ENCODE measurements at places on chromosomes 1 and 21.
A peak's percentile ranks its signal among the peaks of the same experiment; 100 is the strongest.

DNA sequence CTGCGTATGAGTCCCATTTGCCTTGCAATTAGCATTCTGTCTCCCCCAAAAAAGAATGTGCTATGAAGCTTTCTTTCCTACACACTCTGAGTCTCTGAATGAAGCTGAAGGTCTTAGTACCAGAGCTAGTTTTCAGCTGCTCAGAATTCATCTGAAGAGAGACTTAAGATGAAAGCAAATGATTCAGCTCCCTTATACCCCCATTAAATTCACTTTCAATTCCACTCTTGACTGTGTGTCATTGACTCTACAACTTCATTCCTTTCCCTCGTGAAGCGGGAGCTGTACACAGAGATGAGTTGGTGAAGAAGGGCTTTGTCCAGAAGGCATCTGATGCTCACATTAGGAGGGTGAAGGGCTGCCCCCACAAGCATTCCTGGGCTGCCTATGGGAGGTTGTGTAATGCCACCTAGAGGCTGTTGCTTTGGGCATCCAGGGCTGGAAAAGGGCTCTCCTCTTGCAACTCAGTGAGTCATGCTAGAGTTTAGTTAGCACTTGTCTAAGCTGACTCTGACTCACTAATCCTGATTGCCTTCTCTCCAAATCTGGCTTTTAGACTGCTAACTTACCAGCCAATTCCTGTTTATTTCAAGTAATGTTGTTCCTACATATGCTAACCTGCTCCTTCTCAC lies 1.8 kb downstream of the SPRR1B start:
- DNase-seq: no peak

DNA sequence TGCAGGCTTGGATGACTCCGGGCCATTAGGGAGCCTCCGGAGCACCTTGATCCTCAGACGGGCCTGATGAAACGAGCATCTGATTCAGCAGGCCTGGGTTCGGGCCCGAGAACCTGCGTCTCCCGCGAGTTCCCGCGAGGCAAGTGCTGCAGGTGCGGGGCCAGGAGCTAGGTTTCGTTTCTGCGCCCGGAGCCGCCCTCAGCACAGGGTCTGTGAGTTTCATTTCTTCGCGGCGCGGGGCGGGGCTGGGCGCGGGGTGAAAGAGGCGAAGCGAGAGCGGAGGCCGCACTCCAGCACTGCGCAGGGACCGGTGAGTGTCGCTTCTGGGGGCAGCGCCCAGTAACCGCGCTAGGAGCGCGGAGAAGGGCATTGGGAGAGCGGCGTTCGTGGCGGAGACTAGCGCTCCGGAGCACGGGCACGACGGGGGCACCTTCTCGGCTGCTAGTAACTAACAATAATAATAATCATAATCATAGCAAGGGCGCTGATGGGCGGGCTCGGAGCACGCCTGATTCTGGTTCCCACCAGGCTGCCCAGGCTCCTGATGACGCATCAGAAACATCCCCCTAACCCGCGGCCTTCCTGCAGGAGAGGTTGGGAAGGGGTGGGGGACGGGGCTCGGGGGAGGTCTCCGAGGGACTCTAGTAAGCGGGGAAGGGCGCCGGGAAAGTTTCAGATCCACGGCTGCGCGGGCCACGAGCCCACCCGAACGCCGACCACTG lies at the start of gene MX1:
MX1 (plus strand) TSS at position 286 of the 722 bp plus-strand sequence. CDS start 5,832 bp downstream, outside the sequence.
- peak; percentile 74 for DNase-seq

DNA sequence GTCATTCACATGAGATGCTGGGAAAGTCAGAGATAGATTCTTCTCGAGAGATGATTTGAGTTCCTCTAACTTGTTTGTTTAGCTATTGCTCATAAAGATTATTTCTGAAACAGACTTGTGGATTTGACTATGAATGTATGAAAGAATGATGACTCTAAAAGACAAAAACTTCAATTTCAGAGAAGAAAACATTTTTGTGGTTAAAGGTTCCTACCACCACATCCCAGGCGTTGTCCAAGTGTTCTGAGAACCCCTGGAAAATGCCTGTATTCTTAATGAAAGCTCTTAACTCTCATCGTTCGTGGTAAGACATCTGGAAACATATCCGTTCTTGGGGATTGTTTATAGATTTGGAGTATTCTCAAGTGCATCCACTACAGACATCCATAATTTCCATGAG lies 228.7 kb downstream of the BARHL2 start:
- DNase-seq: no peak

DNA sequence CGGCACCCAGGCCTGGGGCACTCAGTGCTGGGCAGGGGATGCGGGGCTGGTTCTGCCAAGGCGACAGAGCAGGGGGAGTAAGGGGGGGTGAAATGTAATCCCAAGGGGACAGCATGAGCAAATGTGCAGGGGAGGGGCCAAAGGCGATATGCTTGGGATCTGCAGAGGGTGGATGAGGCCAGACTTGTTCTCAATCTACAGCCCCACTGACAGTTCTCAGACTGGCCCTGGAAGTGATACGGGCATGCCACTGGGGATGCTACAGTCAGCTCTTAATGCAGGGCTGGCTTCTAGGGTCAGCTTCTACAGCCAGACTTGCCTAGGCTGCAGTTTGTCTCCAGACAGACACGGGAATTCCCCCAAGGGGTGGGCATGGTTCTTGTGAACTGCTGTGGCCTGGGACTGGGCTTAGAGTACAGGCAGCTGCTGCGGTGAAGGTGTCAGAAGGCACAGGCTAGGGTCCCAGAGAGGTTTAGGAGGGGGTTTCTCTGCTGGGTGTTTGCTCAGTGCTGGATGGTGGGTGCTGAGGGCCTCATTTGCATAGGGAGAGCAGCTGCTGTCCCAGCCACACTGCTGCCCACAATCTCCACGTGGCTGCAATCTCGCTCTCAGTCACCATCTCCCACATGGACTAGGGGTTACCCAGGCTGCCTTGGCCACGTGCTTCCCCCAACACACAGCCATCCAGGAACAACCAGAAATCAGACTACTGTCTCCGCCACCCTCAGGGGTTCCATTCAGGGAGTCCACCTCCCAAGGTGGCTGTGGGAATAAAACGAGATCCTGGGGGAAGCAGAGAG lies 190.1 kb downstream of the HIVEP3 start:
- peak; percentile 57 for DNase-seq

GRCh38 chr1:99986656-99987225 lies 16.9 kb downstream of the SLC35A3 start:
- no peak for DNase-seq

DNA sequence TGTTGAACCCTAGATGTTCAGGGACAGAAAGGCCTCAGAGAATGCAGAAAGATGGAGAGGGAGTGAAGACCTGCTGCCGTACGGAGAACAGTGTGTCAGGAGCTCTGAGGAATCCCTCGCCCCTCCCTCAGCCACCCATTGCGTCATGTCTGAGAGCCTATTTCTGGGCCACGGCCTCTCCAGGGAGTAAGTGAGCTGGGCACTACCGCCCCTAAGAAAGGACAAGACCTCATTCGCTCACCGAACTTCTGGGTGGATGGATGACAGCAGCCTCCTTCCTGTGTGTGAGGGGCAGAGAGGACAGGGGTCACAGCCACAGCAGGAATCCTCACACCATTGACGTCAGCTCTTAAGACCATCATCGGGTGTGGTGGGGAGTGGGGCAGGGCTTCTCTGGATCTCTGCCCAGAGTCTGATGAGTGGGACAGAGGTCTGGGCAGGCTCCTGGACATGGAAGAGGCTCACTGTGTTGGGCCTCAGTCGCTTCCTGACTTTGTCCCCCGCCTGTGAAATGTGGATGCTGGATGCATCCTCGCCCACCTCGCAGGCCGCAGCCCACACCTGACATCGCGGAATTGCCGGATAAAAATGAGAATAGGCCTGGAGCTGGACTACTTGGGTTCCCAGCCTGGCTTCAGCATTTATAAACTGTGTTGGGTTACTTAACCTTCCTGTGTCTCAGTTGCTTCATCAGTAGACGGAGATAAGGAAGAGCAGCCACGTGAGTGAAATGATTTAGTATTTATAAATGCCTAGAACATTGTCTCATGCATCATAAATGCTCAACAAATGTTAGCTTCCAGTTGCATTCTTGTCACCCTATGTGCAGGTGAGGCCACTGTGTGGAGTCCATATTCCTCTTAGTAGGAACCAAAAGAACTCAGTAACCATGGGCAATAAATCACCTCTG lies 238.6 kb downstream of the TRABD2B start:
- DNase-seq: no peak

DNA sequence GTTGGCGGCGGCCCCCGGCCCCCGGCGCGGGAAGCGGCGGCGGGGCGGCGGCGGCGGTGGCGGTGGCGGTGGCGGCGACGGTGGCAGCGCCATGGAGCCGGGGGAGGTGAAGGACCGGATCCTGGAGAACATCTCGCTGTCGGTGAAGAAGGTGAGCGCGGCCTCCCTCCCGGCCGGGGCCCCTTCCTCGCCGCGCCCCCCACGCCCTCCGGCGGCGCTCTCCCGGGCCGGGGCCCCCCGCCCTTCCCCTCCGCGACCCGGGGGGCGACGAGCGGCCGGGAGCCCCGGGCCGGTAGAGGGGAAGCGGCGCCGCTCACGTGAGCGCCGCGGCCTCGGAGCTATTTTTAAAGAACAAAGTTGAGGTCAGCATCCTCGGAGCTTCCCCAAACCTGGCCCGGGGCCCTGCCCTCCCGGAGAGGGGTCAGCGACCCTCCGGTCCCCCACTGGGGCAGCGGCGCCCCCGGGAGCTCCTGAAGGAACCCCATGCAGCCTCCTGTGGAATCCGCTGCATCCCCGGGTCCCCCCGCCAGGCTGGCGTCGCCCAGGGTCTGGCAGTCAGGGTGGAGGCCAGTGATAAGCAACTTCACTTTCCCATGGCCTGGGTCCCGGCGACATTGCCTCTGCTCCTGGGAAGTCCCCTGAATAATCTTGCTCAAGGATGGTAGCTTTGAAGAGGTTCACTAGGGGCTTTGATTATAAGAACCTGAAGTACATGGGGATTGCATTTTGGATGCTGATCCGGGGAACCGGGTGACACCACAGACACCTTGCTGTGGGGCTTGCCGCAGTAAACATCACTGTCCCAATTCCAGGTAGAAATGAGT lies 560 bp downstream of the PLEKHM2 start:
- DNase-seq: peak; percentile 30

DNA sequence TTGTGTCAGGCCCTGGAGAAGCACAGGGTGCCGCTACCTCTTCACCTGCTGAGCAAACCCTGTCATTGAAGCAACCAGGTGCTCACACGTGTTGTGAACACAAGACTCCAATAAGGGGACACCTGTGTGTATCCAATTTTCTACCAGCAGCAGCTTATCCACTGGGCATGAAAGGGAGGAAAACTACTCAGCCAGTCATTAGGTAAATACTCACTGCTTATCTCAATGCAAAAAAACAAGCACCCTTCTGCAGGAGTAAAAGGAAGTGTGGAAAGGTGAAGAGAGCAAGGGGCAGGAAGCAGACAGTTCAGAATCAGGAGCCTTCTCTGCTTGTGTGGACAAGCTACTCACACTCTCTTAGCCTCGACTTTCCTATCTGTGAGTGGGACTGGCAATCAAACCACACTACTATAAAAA lies 148.9 kb downstream of the ETS2 start:
- DNase-seq: no peak

DNA sequence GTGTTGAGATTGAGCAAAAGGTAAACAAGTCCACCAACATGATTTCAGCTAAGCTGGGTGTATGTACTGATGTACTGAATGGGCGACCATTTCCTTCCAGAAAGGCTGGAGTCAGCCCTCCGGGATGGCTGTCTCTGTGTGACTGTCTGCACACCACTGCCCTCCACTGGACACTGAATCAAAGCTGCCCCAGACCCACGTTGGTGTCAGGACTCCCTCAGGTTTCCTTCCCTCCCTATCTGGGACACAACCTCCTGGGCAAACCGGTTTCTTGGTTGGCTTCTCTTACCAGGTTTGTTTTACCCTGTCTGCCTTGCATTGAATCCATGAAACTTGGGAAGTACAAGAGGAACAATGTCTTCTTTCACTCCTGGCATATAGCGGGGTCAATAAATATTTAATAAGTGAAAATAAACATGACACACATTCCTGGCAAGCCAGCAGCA lies 5.3 kb upstream of the SRP9 start:
- DNase-seq: peak; percentile 17

DNA sequence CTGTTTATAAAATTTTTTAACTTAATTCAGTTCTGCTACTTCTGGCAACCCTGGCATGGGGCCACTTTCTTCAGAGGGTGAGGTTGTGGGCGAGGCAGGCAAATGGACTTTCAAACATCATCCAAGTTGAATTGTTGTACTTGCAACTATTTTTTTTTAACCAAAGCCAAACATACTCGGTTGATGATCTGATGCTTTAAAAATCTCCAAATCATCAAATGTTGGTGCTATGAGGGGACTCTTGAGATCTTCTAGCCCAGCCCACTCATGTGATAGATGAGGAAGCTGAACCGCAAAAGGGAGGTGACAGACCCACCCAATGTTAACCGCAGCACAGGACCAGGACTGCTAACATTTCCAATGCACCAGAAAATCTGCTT lies 6.7 kb downstream of the SLC1A7 start:
- no peak for DNase-seq

DNA sequence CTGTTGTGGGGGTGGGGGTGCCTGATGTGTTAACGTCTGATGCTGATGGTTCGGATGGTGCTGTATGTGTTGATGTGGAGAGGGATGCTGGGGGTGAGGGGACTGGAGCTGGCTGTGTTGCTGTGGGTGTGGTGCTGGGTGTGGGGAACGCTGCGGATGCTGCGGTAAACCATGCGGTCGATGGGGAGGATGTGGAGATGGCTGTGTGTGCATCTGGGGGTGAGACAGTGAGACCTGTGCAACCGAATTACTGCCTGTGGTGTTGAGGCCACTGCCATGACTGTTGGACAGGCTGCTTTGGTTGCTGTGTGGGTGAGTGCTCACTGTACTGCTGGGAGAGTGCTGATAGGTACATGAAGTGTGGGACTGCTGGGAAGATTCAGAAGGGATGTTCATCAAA lies 26.8 kb upstream of the GUCA2A start:
- no peak for DNase-seq

- no peak for DNase-seq
Observed at GRCh38 chr1:201724039-201724765, 104.8 kb upstream of the IPO9 start.

DNA sequence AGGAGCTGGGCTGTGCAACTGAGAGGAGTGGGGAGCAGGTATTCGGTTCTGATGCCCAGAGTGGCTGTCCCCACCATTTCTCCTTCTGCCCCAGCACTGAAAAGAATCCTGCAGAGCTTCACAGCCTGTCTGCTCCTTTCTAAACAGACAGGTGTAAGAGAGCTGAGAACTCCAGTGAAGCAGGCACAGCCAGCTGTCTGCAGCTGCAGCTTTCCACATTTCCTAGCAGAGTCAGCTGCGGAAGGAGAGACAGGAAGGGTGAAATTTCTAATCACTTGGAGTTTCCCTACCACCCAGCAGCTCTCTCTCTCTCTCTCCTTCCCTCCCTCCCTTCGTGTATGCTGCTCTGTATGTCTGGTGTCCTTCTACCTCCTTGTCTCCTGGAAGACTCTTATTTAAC lies 40.5 kb upstream of the GJB5 start:
- no peak for DNase-seq
